ENCODE measurements at places on chromosomes 6 and 20.
A peak's percentile ranks its signal among the peaks of the same experiment; 100 is the strongest.

DNA sequence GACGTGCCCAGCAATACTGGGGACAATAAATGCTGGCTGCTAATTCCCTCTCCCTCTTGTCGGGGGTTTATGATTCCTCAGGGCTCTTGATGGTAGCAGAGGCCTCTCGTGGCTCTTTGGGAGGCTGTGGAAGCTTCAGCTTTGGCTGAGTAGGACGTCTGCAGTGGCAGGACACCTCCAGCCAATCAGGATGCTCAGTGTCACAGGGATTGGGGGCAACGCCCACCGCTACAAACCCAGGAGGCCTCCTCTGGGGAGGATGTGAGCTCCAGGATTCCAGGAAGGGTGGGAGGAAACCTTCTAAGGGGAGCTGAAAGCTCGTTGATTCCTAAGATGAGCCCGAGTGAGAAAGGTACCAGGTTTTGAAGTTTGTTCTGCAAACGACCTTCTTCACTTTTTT is 19.4 kb downstream of the RSPO4 start:
- peak; percentile 77 for DNase-seq

- DNase-seq: no peak
These were observed 553 bp downstream of the ZSCAN16 start for GRCh38 chr6:28124971-28125353.

DNA sequence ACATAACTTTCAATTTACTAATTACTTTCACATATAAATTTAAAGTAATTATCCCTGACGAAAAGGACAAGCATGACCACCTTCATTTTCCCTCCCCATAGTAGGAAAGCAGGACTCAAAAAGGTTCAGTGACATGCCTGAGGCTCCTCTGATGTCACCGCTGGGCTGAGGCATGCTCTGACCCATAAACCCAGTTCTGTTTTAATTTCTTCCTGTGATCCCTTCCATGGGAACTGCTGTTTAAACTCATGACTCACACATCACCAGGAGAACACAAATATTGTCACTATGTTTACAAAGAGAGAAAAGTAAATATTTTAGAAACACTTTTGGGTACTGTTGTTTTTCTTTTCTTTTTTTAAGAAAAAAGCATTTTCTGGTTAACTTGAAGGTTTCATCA is 38.0 kb upstream of the NR2E1 start:
- DNase-seq: no peak

DNA sequence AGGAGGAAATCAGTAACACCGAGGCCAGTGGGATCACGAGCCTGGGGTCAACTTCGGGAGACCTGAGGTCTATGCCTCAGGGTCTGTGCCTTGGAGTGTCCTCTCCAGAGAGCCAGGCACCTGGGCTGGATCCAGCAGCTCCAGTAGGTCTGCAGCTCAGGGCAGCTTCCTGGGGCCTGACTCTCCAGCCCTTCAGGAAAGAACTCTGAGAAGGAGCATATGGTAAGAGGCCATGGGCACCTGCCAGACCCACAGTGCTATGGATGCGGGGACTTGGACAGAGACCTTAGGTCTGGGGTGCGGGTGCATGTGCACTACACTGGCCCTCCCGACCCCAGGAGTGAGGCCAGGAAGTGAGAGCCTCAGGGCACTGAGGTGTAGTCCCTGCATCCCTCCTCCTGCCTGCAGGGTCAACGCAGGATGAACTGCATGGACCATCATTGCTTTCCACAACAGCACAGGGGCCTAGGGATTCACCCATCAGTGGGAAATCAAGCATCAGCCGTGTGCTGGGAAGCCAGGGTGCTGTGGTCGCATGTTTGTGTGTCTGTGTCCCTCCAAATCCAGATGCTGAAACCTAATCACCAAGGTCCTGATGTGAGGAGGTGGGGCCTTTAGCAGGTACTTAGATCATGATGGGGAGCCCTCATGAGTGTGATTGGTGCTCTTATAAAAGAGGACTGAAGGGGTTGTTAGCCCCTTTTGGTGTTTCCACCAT is 210.9 kb upstream of the CST7 start:
- no peak for DNase-seq

DNA sequence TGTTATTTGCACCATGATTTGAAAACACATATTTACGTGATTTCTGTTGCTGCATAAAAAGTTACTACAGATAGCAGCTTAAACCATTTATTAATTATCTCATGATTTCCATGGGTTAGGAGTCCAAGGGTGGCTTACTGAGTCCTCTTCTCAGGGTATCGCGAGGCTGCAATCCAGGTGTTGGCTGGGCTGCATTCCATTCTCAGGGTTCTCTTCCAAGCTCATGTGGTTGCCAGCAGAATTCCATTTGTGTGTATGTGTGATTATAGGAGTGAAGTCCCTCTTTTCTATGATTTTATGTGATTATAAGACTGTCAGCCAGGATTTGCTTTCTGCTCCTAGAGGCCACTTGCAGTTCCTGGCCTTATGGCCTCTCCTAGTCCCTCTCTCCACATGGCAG is 135.1 kb downstream of the FAM83B start:
- DNase-seq: no peak

- DNase-seq: no peak
These were observed 158.9 kb upstream of the AKIRIN2 start for GRCh38 chr6:87860902-87861301.

GRCh38 chr6:33103776-33104175 is 28.0 kb downstream of the HLA-DPB1 start:
- DNase-seq: peak; percentile 4

GRCh38 chr6:6942831-6943230 is 164.9 kb upstream of the RREB1 start:
- no peak for DNase-seq

Data from H9 (cell line).